HT-29 (cell line): ENCODE measurements at places on chromosomes 2 and 18. TPM values are rescaled to one million over a fixed set of nuclear protein-coding genes. Genes with fewer than 3 reads are reported as not detected.
A peak's percentile ranks its signal among the peaks of the same experiment; 100 is the strongest.

GRCh38 chr2:64540615-64541014, 16.5 kb downstream of the AFTPH start:
- DNase-seq: no peak

DNA sequence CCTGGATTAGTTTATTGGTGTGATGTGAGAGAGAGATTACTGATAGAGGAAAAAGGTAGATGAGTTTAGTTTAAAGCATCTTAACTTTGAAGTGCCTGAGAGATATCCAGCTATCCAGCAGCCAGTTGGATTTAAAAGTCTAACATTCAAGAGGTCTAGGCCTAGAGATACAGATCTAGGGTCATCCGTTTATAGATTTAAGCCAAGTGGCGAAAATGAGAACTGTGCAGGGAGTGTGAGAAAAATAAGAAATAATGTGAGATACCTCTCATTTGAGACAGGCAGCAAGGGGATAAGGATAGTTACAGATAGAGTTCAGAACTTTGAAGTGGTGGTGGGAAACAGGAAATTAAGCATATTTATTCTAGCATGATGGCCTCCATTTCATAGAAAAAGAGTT, 5.3 kb upstream of the ORC2 start:
- DNase-seq: no peak

LRRC30 gene
- not detected in 2 replicates for total RNA-seq

DNA sequence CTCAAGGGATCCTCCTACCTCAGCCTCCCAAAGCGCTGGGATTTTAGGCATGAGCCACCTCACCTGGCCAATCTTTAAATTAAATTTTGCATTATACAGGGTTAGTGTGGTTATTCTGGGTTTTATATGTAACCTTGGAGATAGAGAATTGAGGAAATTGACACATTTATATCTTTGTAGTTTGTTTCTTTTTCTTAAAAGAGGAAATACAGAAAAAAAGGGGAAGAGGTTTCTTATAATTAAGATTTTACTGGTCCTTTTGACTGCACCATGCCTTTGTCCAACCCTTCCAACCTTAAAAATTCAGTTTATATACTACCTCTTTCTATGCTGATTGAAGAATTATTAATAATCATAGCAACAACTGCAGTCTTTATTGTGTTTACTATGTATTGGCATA, 210.1 kb upstream of the STON1 start:
- DNase-seq: no peak

GRCh38 chr18:692824-693223, 19.6 kb downstream of the ENOSF1 start:
- no peak for DNase-seq

DNA sequence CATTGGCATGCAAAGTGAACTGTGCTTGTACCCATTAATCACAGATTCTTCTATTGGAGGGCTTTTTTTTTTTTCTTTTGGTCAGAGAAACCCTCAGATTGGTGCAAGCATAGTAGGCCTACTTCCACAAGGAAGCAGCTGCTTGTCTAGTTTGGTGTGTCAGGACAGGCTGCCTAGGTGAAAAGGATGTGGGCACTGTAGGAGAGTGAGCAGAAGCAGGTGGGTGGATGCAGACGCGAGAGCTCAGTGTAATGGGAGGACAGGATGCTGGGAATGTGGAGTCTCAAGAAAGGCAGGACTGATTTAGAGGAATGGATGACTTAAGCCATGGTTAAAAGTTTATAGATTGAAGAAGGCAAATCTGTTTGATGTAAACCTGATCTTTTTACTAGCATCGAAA, 3.1 kb downstream of the ELP2 start:
- DNase-seq: no peak

DNA sequence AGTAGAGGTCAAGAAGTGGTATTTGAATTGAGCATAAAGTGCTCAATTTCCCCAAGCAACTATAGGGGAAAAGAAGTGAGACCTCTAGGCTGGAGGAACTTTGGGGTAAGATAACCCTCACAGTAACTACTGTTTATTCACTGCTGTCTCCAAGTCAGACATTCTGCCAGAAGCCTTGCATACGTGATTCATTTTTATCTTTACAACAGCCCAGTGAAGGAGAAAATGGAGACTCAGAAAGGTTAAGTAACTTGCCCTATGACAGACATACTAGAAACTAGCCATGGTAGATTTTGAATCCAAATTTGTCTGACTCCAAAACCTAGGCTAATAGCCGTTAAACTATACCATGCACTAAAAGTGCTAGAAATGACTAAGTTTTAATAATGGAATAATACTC, 28.4 kb downstream of the DNAJC10 start:
- no peak for DNase-seq

DNA sequence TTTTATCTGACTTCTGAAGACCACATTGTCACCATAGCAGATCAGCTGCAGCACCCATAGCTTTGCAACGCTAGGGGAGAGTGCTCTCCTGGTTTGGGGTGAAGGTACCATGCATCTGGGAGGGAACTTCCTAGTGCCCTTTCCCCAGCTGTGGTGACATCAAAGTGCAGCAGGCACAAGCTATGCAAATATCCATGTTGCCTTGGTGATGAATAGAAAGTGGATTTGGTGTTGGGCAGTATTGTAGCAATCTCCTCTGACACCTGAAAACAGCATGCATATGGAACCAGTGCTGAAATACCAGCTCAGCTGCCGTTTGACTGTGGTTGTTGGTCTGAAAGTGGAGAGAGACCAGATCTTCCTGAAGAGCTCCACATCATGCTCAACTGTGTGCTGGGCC, 37.1 kb downstream of the BCL2L11 start:
- DNase-seq: no peak

GRCh38 chr2:101860157-101860556, 131.6 kb upstream of the IL1R2 start:
- DNase-seq: peak; percentile 11

GRCh38 chr2:96319396-96319795, 5.7 kb upstream of the ITPRIPL1 start:
- DNase-seq: no peak

GRCh38 chr2:20409039-20409438, 37.8 kb upstream of the RHOB start:
- no peak for DNase-seq

SIX3 gene
- not detected in 2 replicates for total RNA-seq

- no peak for DNase-seq
Measured at GRCh38 chr2:25341011-25341727, 556 bp downstream of the DNMT3A start.

DGKD gene
- 18.2 and 18.7 TPM in 2 replicates for total RNA-seq

GRCh38 chr2:54593249-54593648, 130.2 kb upstream of the EML6 start:
- no peak for DNase-seq

DNA sequence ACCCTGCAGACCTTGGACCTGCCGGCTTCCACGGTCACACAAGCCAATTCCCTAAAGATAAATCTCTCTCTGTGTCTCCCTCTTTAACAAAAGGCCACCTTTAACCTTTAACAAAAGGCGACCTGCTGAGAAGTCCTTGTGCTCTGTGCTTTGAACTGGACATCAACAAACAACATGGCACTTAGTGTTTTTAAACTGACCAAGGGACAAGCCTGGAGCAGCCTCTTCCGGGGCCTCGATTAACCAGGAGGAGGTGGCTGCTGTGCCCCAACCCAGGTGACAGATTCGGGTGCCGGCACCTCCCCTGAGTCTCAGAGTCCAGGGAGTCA, 135.3 kb downstream of the RTP5 start:
- DNase-seq: no peak

DNA sequence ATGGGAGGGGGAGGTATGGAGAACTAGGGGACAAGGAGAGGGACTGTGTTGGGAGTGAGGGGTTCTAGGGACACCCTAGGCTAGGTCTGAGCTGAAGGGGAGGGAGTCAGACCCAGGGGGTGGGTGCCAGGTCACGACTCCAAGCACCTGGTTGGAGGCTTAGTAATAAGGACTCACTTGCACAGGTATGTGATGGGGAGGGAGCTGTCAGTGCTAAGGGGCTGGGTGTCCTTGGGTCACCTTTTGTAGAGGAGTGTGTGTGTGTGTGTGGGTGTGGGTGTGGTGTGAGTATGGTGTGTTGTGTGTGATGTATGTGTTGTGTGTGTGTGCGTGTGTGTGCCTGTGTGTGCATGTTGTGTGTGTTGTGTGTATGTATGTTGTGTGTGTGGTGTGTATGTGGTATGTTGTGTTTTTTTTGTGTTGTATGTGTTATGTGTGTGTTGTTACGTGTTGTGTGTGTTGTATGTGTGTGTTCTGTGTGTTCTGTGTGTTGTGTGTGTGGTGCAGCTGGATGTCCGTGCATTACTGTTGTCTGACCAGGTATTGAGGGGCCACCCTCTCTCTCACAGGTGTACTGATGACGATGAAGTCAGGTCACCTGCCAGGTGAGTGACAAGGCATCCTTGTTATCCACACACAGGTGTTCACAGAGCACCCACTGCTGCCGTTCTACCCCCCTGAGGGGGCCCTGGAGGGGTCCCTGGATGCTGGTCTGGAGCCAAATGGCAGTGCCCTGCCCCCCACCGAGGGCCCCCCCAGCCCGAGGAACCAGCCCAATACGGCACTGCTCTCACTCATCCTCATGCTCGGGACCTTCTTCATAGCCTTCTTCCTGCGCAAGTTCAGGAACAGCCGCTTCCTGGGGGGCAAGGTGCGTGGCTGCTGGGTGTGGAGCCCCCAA, 9.8 kb downstream of the SLC4A3 start:
- no peak for DNase-seq

DNA sequence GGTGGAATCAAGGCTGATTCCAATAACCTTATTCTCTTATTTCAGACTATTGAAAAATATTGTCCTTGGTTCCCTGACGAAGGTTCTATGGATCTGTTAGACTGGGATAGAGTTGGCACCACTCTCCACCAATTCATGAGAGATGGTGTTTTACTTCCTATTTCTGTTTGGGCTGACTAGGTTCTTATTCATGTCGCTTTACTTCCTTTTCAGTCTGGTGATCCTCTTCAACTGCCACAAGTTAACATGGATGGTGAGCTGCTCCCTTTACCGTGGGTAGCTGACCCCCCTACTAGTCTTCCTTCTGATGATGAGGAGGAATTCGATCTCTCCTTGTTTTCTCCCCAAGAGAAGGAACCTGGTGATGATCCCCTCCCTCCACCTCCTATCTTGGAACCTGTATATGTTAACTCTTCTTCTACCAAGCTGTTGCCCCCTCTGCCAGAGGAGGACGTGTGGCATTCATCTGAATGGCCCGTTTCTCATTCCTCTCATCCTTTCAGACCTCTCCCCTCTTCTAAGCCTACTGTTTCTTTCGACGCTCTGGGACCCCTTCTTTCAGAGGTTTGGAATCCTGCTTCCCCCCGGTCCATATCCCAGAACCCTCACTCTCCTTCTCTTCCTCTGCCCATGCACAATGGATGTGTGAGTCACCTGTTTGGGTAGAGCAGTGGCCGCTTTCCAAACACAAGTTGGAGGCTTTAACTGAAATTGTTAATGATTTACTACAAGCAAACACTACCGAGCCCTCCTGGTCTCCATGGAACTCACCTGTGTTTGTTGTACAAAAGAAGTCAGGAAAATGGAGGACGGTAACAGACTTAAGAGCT, 13.5 kb upstream of the CNOT11 start:
- DNase-seq: peak; percentile 95

AFF3 gene
- not detected in 2 replicates for total RNA-seq
